Spinal cord (tissue), 10 donors: ENCODE measurements at places on chromosomes 7 and 10. TPM values are rescaled to one million over a fixed set of nuclear protein-coding genes. Genes with fewer than 3 reads are reported as not detected.

- no peak for DNase-seq
These were observed 25.8 kb downstream of the NHLRC2 start for GRCh38 chr10:113880236-113880635.

DNA sequence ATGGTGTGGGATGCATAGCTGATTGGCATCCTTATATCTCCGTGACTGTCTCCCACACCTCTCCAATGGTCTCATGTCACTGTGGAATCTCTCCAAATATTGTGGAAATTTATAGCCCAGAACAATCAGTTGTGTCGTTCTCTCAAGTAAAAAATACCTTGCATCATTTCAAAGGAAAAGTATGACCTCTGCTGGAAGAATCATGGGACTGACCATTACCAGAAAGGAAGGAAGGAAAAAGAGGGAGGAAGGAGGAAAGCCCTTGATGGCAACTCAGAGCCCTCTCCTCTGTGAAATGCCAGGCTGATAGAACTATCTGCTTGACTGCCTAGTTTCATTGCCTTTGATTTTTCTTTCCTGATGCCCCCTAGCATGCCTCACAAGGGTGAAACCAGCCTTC, 76.3 kb downstream of the FOXI2 start:
- no peak for DNase-seq

Gene WNT2
- polyA plus RNA-seq, result 0.43 TPM

- no peak for DNase-seq
These were observed 63.0 kb downstream of the TCERG1L start for GRCh38 chr10:131248376-131249165.

DNA sequence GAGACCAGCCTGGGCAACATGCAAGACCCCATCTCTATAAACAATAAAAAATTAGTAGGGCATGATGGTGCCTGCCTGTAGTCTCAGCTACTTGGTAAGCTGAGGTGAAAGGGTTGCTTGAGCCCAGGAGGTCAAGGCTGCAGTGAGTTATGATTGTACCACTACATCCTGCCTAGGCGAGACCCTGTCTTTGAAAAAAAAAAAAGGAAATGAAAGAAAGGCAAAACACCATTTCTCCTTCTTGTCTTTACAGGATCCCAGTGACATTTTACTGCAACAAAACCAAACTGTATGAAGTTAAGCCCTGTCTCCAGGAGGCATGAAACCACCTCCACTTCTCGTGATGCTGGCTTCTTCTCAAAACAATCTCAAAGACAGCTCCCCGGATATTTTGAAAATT, 29.9 kb upstream of the PBLD start:
- no peak for DNase-seq

Gene UCMA
- polyA plus RNA-seq, result 0.41 TPM

DNA sequence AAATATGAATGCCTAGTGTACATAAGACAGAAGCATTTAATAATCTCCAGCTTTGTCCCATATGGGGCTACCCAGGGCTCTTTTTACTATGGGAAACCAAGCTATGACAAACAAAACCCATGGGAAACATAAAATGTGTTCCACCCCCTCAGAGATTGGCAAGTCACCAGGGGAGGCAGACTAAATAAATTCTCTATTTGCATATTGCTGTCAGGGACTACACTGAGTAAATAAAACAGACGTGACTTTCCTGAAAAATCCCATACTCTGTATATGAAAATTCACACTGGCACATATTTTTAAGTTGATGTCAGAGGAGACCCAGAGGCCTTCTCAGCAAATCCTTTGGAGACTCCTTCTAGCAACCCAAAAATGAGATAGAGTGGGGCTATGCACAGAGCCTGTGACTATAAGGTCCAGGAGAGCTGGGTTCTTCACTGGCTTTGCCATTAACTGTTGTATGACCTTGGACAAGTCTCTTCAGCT, 44.0 kb upstream of the HPSE2 start:
- no peak for DNase-seq

Gene IQCE
- polyA plus RNA-seq, result 47.1 TPM
